Hematopoietic multipotent progenitor cell treated with erythropoietin and hydrocortisone succinate and interleukin-3 and kit ligand, for 17 days (in vitro differentiated cells): ENCODE measurements at places on chromosomes 16 and 17.

- DNase-seq: no peak
Measured at GRCh38 chr16:86502856-86503748, 7.2 kb upstream of the FOXF1 start.

- no peak for DNase-seq
Measured at GRCh38 chr16:19848756-19849155, 35.9 kb downstream of the GPRC5B start.

DNA sequence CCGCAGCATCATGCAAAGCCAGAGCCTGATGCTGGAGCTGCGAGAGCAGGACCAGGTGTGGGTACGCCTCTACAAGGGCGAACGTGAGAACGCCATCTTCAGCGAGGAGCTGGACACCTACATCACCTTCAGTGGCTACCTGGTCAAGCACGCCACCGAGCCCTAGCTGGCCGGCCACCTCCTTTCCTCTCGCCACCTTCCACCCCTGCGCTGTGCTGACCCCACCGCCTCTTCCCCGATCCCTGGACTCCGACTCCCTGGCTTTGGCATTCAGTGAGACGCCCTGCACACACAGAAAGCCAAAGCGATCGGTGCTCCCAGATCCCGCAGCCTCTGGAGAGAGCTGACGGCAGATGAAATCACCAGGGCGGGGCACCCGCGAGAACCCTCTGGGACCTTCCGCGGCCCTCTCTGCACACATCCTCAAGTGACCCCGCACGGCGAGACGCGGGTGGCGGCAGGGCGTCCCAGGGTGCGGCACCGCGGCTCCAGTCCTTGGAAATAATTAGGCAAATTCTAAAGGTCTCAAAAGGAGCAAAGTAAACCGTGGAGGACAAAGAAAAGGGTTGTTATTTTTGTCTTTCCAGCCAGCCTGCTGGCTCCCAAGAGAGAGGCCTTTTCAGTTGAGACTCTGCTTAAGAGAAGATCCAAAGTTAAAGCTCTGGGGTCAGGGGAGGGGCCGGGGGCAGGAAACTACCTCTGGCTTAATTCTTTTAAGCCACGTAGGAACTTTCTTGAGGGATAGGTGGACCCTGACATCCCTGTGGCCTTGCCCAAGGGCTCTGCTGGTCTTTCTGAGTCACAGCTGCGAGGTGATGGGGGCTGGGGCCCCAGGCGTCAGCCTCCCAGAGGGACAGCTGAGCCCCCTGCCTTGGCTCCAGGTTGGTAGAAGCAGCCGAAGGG lies 24.2 kb downstream of the C1QTNF1 start:
- DNase-seq: no peak

GRCh38 chr17:4934173-4934979 lies 2.3 kb downstream of the GP1BA start:
- no peak for DNase-seq

GRCh38 chr16:27156579-27156978 lies 46.7 kb upstream of the KDM8 start:
- no peak for DNase-seq

- no peak for DNase-seq
Measured at GRCh38 chr16:83994087-83994486, 26.0 kb downstream of the NECAB2 start.

DNA sequence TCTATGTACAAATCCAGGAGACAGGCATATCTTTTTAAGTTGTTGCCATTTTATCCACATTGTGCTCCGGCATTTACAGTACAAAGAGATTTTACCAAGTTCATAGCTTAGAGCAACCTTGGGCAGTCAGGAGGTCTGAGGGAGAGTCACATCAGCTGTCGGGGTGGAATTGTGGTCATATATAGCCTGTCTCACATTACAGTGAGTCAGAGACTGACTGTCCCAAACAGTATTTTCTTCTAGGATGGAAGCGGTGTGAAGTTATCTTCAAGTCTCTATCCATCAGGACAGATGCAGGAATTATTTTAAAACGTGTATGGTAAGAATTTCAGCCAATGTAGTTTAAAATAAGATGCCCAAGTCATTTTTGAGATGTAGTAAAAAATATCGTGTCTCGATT lies 53.0 kb downstream of the GPRC5B start:
- no peak for DNase-seq

- no peak for DNase-seq
Measured at GRCh38 chr17:38436386-38436785, 8.1 kb downstream of the ARHGAP23 start.

- DNase-seq: no peak
Measured at GRCh38 chr16:75379911-75380847, 53.1 kb downstream of the CFDP1 start.

DNA sequence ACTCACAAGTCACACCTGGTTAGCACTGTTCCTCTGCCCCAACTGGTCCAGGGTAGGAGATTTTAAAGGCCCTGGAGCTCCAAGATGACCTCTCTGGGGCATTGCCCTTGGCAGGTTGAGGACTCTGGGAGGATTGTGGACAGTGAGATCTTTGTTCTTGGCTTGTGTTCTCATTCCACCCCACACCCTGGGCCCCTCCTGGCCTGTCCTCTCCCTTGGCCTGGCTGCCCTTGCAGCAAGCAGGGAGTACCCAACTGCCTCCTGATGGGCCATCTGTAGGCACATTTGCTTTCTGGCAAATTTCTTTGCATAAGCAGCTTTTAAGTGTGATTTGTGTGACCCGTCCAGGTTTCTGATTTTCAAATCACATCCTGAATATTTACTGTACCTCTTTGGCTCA lies 239.6 kb downstream of the UTP18 start:
- no peak for DNase-seq

- no peak for DNase-seq
Measured at GRCh38 chr17:67747681-67748235, 30.0 kb downstream of the NOL11 start.
